ENCODE measurements at places on chromosomes 12 and 14.

DNA sequence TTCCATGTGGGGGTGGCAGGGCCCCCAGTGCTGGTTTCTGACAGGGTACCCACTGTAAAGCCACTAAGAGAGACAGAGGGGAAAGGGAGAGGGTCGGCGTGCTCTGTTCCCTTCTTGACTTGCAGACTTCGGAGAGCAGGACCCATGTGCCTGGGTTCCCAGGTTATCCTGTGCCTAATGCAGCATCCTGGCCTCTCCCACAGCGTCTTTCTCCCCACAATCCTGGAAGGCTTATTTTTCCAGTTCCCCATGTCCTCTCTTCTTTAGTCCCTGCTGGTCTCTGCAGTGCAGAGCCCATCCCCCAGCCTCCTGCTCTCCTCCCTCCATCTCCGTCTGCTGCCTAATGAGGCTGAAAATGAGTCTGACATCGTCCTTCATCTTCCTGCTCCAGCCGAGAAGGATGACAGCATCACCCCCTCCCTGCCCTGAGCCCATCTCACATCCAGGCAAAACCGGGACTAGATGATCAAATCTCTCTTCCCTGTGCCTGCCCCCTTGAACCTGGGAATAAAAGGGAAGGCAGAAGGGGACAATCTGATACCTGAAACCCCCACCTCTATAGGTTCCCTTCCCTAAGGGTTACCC, 15.1 kb downstream of the CALCOCO1 start:
- DNase-seq: no peak

DNA sequence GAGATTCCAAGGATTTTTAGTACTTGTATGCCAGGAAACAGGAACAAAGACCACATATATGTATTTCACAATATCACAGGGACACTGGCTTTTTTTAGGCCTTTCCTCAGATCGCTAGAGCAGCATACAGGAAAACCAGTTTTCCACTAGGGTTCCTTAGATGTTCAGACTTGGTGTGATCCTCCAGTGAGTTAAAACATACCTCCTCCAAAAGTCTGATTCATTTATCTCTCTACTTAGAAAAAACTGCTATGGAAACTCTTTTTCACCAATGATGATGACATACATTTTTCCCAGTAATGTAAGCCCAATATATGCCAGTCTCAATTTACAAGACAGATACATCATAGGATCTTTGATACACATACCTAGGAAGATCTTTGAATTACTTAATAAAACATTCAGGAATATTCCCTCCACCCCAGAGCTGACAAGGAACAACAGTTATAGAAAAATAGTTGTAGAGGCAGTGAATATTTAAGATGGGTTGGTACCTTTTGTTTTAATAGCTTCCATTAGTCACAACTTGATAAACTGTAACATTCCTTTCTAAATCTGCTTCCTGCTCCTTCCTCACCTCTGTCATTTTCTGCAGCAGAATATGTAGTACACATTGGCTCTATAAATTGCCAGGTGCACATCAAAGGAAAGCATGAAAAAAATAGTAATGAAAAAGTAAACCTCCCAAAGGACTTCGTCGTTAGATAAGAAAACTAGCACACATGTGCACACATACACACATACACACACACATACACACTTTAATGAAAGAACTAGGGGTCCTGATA, 27.5 kb downstream of the BCAT1 start:
- DNase-seq: no peak

DNA sequence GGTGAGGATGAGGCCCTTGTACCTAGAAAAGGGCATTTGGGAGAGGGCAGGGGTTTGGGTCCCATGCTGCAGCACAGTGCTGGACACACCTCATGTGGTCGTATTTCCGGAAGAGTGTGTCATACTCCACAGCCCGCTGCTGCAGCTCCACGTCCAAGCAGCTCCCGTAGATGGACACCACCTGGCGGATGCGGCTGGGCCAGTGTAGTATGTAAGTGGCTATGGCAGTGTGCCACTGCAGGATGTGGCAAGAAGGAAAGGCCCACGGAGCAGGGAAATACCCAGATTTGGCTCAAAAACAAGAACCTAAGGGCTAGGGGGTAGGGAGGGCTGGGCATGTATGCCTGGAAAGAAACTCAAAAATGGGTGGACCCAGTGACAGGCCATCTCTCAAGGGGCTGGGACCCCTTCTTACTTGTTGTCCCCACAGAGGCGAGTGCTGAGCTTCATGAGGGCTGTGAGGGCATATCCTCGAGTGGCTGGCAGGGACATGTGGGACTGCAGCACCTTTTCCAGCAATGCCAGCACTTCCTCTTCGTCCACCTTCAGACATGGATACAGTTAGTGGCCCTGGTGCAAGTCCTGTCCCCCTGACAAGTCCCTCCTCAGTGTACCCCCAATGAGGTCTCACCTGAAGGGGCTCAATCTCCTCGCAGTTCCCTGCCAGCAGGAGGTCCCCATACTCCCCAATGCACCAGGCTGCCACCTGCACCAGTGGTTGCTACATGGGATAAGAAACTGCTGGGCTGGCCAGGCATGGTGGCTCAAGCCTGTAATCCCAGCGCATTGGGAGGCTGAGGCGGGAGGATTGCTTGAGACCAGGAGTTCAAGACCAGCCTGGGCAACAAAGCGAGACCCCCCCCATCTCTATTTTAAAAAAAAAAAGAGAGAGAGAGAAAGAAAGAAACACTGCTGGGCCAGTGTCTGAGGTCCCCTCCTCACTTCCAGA, 5.4 kb downstream of the AP1G2 start:
- DNase-seq: peak; percentile 85

- DNase-seq: no peak
Measured at GRCh38 chr12:32692358-32692757, 13.3 kb downstream of the DNM1L start.

GRCh38 chr14:89324501-89325298, 92.3 kb downstream of the FOXN3 start:
- no peak for DNase-seq

DNA sequence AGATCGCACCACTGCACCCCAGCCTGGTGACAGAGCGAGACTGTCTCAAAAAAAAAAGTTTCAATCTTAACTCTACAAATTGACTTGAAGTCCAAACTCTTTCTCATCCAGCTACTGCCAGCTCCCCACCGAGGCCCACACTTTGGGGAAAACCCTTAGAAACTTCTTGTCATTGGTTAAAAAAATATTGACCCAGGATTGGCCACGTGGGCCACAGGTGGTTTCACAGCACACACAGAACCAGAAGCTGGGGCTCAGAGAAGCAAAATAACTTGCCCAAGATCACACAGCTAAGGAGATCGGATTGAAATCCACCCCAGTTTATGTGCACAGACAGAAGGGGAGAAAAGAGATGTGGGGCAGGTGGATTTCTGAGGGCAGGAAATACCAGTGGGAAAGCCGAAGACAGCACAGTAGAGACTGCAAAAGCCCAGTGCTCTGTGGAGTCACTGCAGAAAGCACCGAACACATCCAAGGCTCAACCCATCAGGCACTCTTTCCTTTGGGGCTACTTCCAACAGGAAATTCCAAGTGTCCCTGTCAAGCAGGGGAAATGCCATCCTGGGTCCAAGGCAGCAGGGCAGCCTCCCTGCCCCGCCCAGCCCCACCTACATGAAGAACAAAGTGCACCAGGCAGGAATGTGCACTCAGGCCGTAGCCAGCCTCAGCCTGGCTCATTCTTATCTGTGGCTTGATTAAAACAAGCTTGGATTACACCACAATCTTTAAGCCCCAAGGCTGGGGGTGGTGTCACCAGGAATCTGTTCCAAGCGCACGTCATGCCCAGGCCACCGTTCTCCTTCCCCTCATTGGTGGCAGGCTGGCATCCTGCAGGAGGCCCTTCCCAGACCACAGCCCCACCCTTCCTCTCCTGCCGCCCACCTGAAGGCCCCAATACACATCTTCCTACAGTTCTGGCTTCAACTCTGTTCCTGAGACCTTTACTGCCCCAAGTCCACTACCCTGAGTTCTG, 72.5 kb downstream of the ITPK1 start:
- DNase-seq: no peak

- DNase-seq: no peak
Measured at GRCh38 chr14:62213516-62213915, 451.3 kb downstream of the SNAPC1 start.

GRCh38 chr12:93537769-93538168, 34.7 kb upstream of the SOCS2 start:
- DNase-seq: no peak

All from chondrocyte (in vitro differentiated cells).